ENCODE measurements at places on chromosomes 1 and 21.

GRCh38 chr1:194296201-194296600 lies 1109.8 kb upstream of the B3GALT2 start:
- no peak for DNase-seq

DNA sequence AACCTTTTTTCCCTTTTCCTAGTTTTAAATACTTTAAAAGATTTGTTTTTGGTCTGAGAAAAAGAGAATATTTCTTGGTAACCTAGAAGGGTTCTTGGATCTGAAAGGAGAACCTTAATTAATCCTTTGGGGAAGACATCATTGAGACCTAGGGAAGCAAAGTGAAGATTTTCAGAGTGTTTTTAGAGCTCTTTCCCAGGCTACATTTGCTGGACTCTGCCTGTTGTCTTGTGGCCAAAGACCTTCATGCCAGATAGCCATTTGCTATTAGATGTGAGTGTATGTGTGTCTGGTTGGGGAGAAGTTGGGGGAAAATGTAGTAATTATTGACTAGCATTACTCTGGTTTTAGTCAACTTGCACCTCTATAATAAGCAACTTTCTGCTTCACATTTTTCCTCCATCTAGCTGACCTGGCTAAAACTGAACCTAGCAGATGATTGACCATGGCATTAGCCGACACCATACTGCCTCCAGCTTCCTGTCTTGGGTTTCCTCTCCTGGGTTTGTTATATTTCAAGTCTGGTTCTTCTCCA lies 239.1 kb downstream of the USP25 start:
- DNase-seq = no peak

DNA sequence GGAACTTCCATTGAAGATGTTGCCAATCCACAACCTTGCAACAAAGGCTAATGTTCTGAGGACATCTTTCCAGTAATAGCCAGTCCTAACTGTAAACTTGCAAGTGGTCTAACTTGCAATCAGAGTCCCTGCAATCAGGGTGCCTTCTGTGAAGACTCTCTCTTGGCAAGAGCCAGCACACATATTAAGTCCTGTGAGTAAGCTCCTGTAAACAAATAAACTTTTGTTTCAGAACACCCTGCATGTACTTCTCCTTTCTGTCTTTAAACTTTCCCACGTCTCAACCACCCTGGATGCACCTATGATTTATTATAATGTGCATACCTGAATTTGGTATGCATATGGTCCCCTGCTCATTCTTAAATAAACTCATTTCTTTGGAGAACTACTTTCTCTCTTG lies 9.1 kb downstream of the GBP7 start:
- no peak for DNase-seq

DNA sequence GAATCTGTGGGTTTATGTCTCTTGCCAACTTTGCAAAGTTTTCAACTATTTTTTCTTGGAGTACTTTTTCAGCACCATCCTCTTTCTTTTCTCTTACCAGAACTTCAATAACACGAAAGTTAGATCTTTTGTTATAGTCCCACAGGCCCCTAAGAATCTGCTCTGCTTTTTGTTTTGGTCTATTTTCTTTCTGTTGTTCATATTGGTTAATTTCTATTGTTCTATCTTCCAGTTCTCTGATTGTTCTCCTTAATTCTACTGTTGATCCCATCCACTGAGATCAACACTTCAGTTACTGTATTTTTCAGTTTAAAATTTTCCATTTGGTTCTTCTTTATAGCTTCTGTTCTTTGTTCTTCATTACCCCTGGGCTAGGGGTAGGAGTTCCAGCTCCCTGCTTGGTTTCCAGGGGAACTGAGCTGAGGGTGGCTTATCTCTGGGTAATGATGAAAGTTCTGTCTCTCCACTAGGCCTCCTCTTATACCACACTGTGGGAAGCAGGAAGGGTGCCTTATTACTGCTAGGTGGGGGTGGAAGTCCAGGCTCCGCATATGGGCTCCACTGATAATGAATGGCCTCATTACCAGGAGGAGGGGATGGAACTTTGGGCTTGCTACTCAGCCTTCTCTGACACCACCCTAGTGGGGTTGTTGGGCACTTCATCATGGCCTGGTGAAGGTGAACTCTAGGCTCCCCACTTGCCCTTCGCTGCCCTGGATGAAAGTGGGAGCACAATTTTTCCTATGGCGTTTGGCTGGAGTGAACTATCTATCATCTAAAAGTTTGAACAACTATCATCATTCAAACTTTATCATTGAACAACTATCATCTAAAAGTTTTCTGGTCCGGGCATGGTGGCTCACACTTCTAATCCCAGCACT lies 39.3 kb downstream of the NAV1 start:
- DNase-seq = no peak

GRCh38 chr1:102098536-102098935 lies 101.8 kb upstream of the OLFM3 start:
- no peak for DNase-seq

DNA sequence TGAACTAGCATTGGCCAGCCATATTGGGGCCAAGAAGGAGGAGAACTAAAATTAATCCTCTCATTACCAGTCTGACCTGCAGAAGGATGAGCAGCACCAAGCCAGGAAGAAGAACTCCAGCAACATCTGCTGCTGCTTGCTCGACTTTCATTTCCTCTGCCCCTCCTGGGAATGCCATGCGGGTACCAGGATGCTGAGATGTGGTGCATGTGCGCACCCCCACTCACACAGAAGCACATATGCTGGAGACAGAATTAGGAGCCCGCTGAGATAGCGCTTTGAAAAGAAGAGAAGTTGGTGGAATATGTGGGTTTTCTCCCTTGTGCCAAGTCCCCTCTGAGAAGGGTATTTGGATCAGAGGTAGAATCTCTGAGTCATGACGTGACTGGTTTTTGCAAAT lies 70.4 kb downstream of the PLXNA2 start:
- DNase-seq = no peak

DNA sequence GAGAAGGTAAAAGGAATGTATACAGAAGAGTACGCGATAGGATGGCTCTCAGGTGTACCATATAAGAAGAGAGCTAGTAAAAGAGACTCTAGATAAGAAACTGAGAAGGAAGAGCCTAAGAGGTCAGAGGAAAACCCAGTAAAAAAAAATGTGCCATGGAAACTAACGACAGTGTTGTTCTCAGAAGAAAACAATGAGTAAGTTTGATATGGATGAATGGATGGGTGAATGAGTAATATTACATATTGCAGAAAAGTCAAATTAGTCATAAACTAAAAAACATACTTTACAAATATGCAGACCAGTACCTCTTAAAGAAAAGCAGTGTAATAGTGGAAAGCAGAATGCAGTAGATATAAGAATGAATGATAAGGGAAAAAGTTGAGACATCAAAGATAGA lies 316.2 kb downstream of the HMCN1 start:
- no peak for DNase-seq

DNA sequence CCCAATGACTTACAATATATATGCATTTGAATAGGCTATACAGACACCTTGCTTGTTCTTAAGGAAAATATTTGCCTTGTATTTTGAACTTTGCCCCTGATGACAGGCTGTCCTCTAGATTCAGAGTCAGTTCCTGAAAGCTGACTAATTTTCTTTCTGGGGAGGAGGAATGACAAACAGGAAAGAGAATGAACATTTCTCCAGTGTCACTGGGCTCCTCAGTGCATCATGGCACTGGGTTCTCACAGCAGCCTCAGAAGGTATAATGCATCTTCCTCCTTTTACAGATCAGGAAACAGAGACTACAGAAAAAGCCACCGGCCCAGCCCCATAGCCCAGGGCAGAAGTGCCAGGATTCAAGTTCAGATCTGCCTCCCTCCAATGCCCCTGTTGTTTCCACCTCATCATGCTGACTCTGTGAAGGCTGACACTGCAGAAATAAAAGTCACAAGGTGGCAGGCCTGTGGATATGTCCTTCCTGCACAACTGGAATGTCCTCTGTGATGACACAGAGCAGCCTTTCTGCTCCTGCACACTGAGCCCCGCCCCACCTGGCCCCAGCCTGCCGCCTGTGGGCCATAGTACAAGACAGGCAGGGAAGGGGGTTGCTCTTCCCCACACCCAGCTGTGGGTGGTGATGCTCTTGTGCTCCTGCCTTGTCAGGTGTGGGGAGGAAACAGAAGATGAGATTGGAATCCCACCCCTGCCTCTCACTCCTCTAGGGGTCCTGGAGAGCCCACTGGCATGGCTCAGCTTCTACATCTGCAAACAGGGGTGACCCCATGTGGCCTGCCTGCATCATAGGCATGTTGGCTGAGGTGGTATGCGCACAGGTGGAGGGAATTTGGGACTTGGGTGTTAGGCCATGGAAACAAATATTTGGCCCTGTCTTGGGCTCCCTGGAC lies 6.4 kb downstream of the TTC22 start:
- DNase-seq = no peak

DNA sequence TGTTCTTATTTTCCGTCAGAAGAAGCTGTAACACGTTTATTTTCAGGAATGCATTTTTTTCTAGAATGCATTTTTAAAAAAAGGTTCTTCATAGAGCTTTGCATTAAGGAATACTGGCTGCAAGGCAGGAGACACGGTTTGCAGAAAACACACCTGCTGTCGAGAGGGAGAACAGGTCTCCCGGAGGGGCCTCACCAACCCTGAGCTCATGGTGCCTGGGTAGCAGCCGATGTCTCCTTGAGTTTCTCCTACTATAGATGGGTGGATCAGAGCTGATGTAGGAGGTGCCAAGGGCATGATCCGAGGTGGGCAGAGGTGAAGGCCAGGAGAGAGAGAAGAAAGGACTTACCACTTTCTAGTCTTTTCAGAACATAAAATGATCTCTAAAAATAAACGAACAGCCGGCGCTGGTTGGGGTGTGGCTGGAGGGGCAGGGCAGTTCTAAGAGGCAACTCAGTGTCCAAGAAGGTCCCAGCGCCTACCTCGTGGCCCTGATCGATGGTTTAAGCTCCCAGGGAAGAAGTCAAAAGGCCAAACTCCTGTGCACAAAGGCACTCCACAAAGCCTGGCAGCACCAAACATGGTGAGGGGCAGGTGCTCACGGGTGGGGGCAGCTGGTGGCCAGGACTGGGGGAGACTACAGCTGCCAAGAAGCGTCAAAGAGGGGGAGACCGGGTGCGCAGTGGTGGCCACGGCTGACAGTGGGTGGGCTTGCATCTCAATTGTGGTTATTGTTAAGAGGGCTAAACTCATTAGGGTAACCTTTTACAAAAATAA lies 12.2 kb downstream of the MORN1 start:
- no peak for DNase-seq

GRCh38 chr1:115071012-115071664 lies 18.2 kb downstream of the TSPAN2 start:
- DNase-seq = no peak

DNA sequence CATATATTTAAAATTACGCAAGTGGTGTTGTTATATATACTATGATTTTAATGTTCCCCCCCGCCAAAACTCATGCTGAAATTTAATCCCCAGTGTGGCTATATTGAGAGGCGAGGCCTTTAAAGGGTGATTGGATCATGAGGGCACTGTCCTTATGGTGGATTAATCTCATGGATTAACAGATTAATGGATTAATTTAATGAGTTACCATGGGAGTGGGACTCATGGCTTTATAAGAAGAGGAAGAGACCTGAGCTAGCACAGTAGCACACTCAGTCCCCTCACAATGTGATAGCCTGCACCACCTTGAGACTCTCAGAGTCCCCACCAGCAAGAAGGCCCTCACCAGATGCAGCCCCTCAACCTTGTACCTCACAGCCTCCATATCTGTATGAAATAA lies 34.8 kb downstream of the C1orf198 start:
- DNase-seq = no peak

DNA sequence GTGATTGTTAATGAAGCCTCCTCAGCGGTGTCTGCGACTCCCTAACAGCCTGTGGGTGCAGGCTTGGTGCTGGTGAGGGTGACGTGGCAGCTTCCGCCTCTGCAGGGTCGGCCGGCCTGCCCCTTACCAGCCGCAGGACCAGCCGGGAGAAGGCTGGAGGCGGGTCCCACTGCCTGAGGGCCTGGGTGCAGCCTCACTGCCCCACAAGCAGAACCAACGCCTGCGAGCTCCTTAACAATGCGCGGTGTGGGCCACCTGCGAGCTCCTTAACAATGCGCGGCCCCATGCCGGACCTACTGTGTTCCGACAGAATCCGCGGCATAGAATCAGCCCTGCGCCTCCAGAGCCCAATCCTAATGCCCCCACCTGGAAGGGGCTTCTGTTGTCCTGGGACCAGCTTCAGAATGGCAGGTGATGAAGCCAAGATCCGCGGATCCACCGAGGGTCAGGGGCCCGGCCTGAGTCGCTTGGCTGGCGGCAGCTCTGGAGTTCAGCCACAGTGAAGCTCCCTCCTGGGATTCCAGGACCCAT lies 54.4 kb upstream of the AJAP1 start:
- no peak for DNase-seq

DNA sequence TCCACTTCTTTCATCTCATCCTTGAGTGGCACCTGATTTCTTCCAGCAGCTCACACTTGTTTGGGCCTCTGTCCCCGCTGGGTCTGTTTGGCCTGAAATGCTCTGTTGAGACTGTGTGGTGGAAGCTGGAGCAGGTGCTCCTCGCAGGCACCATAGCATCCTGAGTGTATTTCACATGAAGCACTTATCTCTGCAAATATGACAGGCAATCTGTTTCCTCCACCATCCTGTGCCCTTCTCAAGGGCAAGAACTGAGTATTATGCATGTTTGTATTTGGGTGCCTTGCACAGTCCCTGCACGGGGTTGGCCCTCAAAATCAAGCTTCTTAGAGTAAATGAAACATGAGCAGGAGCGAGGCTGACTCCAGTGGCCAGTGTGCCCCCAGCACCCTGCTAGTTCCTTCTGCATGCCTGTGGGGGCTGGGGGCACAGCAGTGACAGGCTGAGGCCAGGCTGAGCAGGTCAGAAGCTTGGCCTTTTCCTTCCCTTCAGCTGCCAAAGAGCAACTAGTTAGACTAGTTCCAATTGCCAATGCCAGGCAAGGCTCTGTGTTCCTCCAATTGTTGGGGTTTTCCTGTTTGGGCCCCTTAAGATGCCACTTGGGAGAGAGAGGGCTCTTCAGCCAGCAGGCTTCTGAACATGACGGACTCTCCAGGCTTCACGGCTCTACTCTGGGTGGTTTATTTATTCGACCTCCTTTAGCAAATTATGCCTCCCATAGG lies 129.6 kb upstream of the ATP1A1 start:
- no peak for DNase-seq

DNA sequence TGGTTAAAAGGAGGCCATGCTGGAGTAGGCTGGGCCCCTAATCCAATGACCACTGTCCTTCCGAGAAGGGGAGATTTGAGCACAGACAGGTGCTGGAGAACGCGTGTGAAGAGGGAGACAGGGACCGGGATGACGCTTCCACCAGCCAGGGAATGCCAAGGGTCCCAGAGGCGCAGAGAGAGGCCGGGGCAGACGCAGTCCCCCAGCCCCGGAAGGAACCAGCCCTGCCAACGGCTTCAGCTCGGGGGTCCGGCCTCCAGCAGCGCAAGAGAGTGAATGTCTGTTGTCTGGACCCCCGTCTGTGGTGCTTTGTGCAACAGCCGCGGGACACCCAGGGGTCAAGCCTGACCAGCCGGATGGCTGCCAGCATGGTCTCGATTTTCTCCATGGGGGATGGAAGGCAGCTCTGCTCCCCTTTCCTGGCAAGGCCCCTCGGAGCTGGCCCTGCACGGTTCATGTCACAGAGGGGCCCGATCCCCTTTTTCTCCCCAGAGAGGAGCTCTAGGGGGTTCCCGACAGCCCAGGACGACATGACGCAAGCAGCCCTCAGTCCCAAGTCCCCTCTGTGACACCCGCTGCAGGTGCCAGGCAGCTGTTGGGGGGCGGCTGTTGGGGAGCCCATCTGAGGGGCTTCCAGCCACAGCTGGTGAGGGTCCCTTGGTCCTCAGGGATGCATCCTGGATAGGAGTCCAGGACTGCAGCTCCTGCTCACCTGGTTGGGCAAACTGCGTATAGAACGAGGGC lies 73.5 kb downstream of the SIK1 start:
- DNase-seq = no peak

- DNase-seq = no peak
These were observed 66.8 kb downstream of the SLC16A1 start for GRCh38 chr1:112889052-112889768.

GRCh38 chr1:228343191-228343661 lies 63.4 kb downstream of the TRIM11 start:
- DNase-seq = no peak
